ENCODE measurements at places on chromosomes 5 and 9. TPM values are rescaled to one million over a fixed set of nuclear protein-coding genes. Genes with fewer than 3 reads are reported as not detected.

The OR1N1 gene
- not detected for total RNA-seq

The BSPRY gene
- 15.3 TPM for total RNA-seq

The PTGES2 gene
- 109 TPM for total RNA-seq

The COL23A1 gene
- 0.35 TPM for total RNA-seq

The REEP2 gene
- total RNA-seq: 15.8 TPM

Measured in airway epithelial cell (primary cell).